Foreskin melanocyte (primary cell): ENCODE measurements at places on chromosomes 2 and 18.

- DNase-seq, result no peak
Measured at GRCh38 chr18:47779381-47779780, 151.1 kb downstream of the SMAD2 start.

DNA sequence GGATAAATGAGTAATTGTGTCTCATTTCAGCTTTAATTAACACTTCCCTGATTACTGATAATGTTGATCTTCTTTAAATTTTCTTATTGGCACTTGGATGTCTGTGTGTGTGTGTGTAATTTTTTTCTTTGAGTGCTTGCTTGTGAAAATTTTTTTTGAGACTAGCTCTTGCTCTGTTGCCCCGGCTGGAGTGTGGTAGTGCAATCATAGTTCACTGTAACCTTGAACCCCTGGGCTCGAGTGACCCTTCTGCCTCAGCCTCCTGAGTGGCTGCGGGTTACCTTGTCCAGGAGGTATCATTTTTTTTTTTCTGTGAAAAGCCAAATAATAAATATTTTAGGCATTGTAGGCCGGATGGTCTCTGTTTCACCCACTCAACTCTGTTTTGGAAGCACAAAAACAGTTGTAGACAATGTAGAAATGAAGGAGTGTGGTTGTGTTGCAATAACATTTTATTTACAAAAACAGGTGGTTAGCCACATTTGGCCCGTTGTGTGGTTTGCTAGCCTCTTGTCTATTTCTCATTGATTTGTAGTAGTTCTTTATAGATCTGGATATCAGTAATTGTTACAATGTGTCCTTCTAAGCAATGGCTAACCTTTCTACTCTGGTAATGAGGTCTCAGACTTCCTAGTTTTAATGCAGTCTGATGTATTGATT is 7.9 kb downstream of the IL1RL2 start:
- DNase-seq, result no peak

- DNase-seq, result peak; percentile 49
Measured at GRCh38 chr18:62186499-62186773, 420 bp downstream of the PIGN start.

DNA sequence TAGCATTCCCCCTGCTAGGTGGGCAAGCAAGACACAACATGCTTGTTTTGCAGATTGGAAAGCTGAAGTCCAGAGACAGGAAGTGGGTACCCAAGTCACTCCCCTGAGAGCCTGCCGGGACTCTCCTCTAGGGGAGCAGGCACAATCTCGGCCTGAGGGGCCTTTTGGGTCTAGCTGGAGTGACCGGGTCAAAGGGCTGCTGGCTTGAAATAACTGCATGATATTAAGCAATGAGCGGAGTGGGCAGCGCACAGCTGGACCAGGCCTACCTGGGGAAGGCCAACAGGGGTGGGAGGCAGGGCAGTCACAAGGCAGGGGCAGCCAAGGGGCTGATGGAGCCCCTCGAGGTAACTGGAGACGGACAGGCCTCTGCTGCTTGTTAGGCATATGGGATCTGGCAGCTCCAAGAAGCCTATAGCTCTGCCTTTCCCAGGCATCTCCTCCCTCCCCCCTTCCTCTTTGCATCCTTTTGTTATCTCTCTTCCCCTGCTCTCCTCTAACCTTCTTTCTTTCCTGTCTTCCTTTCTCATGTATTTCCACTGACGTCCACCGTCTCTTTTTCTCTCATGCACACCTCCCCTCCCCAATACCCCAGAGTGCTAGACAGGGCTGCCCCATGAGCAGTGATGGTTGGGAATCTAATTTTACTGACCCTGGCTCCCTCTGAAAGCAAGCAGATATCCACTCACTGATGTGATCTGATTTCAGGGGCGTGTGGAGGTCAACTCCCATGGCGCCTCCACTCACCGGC is 237.5 kb downstream of the LOXHD1 start:
- DNase-seq, result no peak

DNA sequence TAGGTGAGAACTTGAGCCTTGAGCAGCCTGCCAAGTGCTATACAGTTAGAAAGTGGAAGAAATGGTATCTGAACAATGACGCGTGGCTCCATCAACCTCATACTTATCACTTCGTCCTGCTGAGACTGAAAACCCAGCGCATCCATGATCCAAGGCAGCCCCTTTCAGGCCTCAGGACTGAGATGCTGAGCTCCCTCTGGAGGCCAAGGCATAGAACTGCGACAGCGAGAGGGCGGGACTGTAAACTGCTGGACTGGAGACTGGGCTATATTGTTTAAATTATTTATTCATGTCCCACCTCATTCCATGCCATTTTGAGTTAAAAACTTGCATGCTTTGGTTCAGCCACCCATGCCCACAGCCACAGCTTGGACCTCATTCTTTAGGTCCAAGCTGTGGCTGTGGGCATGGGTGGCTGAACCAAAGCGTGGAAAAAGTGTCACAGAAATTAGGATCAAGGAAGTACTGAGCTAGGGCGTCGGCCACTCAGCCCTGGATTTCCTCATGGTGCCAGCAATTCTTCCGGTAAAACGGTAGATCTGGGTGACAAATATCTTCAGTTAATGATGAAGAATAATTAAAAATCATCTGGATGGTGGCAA is 195.5 kb downstream of the L3MBTL4 start:
- DNase-seq, result peak; percentile 52

GRCh38 chr18:61466736-61467135 is 133.5 kb downstream of the CDH20 start:
- DNase-seq, result no peak

GRCh38 chr2:53629001-53629400 is 138.6 kb upstream of the CHAC2 start:
- no peak for DNase-seq

DNA sequence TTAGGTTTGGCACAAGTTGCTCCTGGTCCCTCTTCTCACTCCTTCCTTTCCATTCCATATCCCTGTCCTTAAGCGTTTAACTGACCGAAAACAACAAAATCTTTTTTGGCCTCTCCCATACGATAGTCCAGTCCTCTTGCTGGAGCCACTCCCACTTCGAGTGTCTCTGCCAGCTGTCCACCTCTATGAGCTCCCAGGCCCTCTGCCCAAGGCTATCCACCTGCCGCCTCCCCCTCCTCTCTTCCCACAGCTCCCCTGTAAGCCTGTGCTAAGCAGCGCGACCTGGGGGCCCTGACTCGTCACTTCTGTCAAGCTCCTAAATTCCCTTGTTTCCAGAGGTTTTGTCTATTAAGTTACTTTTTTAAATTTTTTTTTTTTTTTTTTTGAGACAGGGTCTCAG is 47.0 kb upstream of the FOSL2 start:
- no peak for DNase-seq

DNA sequence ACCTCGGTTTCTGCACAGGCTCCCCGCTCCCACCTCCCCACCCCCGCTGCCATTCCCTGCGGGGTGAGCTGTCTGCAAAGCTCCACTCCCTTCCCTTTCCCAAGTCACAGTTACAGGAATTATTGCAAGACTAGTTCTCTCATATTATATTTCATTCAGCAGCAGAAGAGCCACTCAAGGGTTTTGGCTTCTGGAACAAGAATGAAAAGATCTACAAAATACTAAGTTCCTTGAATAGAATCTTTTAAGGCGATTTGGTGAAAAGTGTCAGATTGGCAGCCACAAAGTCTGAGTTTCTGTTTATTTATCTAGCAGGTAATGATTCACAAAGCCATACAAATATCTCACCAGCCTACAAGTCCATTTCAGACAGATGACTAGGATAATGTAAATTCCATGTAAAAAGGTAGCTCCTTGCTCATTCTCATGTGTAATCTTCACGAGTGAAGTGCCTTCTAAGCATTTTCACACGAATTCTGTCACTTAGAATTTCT is 221.9 kb upstream of the RBBP8 start:
- DNase-seq, result no peak

DNA sequence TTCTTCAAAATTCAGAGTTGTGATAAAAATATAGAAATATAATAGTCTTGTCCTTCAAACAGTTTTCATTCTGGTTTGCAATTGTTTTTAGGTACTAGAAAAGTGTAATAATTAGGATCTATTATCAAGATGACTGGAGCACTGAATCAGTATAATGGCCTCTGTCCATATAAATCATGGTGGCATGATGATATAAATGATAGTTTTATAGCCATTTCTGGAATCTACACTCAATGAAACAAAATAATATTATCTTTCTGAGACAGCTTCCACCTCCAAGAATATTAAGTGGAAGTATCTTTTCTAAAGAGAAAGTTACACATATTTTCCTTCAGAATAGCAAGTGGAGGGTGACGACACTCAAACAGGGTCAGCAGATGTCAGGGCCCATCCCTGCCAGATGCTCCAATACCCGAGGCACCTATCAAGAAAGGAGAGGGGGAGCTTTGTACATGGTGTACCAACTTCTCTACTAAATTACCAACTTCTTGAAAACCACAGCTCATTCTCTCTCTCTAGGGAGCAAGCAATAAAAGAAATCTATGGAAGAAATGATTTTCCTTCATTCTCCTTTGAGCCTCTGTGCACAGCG is 882.7 kb upstream of the CHAC2 start:
- no peak for DNase-seq

DNA sequence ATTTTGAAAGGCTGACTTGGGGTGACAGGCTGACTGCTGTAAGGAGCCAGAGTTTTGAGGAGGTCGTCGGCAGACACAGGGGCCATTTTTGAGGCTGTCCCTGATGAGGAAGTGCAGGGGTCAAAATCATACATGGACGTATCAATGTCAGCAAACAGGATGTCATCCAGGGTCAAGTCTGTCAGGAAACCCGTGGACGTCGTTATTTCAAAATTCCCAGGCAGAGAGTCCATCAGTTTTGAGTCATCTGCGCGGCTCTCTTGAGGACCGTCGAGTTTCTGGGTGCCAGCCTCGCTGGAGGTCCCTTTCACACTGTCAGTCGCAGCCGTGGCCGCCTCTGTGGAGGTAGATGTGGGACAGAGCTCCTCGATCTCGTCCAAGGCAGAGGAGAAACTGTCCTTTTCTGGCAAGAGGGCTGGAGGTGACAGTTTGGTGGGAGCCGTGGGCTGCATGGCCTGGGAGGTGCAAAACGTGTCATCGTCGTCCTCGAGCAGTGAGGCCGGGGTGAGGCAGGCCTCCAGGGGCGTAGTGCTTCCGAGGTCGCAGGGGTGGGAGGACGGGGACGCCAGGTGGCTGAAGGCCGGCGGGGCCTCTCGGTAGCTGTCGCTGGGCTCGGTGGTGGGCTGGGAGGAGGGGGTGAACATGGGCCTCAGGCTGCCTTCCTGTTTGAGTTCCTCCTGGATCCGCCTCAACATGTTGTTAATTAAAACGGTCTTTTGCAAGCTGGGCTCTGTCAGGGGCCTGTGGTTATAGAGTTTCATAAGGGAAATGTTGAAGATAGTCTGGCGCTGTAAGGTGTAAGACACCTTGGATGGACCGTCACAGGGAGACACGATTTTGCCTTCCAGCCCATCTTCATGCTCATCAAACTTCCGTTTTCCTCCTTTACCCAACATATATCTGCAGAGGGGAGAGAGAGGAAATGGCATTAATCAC is 17.5 kb downstream of the SERTAD2 start:
- no peak for DNase-seq

GRCh38 chr2:100422320-100423055 is 5.0 kb upstream of the CHST10 start:
- no peak for DNase-seq

DNA sequence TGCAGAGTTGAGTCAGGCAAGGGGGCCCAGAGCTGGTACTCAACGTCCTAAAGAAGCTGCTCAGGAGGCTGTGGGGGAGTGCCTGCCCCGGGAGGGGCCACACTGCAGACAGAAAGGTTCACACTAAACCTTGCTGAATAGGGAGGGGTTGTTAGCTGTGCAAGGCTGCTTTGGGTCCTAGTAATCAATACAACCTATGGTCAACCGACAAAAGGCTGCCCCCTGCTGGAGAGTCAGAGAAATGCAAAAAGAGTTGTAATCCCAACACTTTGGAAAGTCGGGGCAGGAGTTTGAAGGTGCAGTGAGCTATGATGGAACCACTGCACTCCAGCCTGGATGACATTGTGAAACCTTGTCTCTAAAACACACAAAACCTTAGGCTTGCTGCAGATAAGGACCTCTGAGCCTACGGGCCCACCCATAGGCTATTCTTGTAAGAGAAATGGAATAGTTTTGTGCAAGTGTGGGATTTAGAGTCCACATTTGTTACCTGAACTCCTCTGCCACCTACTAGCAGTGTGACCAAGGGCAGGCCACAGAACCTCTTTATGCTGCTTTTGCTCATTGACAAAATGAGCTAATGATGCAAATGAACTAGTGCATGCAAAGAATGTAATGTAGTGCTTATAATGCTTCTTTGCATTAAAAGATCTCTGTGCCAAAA is 81.5 kb downstream of the PRPF40A start:
- peak; percentile 43 for DNase-seq

GRCh38 chr2:217753460-217754200 is 249.2 kb downstream of the TNS1 start:
- DNase-seq, result peak; percentile 17

GRCh38 chr2:208013285-208014178 is 11.8 kb downstream of the PLEKHM3 start:
- peak; percentile 85 for DNase-seq

GRCh38 chr18:50079571-50080295 is 115.2 kb downstream of the MYO5B start:
- DNase-seq, result no peak

- DNase-seq, result no peak
Measured at GRCh38 chr2:98039085-98039756, 43.5 kb upstream of the TMEM131 start.

DNA sequence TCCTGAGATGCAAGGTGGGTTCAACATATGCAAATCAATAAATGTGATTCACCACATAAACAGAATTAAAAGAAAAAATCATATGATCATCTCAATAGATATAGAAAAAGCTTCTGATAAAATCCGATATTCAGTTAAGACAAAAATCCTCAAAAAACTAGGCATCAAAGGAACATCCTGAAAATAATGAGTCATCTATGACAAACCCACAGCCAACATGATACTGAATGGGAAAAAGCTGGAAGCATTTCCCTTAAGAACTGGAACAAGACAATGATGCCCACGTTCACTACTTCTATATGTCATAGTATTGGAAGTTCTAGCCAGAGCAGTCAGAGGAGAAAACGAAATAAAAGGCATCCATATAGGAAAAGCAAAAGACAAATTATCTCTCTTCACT is 80.4 kb downstream of the MYO3B start:
- no peak for DNase-seq

- DNase-seq, result no peak
Measured at GRCh38 chr2:59779571-59779970, 773.9 kb downstream of the BCL11A start.

DNA sequence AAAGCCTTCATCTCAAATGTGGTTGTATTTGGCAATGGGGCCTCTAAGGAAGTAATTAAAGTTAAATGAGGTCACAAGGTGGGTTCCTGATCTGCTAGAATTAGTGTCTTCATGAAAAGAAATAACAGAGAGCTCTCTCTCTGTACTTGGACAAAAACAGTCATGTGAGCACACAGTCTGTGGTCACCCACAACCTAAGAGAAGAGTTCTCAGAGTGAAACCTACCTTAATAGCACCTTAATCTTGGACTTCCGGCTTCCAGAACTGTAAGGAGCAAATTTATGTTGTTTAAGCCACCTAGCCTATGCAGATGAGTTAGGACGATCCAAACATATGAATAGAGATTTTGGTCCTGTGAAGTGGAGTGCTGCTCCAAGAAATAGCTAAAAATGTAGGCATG is 758.9 kb downstream of the LRRTM4 start:
- DNase-seq, result no peak
